ENCODE measurements at places on chromosomes 1 and 21.

DNA sequence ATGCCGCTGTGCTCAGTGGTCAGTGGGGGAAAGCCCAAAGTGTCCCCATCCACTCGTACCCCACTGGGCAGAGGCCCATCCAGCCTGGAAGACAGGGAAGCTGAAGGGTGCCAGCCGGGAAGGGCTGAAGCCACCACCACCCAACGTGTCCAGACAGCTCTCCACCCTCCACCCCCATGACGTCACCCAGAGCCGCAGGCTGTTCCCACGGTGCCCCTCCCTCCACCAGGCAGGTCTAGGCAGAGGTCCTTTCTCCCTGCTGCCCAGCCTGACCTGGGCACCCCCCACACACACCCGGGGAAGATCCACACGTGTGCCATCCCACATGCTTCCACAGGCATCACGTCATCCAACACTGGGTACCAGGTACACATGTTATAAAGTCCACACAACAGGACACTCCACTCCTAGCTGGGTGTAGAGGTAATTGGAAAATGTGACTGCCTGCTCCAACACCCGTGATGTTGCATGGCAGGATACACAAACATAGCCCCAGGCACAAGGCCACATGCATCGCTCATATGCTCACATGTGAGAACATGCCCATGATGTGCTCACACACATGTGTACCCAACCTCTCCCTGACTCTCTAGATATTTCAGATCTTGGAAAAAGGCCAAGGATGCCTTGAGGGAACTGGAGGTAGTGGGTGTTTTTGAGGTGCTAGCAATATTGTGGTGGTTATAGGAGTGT, 5.1 kb upstream of the ARHGAP30 start:
- no peaks in the 10 kb centered on the region for H3K36me3 ChIP-seq
- no peak overlapping the region for H3K4me3 ChIP-seq
- no peak for DNase-seq
- H3K27ac ChIP-seq, result peak overlapping the region; percentile 49
- peaks cover 5% of the 10 kb centered on the region for H3K4me1 ChIP-seq

DNA sequence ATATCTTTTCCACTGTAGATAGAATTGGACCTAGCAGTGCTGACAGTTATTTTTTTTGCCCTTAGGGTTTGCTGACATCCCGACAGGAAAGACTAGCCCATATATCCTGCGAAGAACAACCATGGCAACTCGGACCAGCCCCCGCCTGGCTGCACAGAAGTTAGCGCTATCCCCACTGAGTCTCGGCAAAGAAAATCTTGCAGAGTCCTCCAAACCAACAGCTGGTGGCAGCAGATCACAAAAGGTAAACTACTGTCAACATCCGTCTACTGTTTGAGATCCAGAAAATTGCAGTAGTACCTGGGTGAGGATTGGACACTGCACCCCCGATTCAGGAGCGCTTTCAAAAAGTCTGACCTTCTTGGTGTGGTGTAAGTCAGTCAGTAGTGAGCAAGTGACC, 55.8 kb downstream of the CENPF start:
- no peaks in the 10 kb centered on the region for H3K27me3 ChIP-seq
- no peak overlapping the region for H3K27ac ChIP-seq
- H3K4me1 ChIP-seq, result no peaks in the 10 kb centered on the region
- DNase-seq, result no peak

- H3K27ac ChIP-seq, result no peak overlapping the region
- no peaks in the 10 kb centered on the region for H3K36me3 ChIP-seq
- no peak overlapping the region for H3K4me3 ChIP-seq
- no peaks in the 10 kb centered on the region for H3K27me3 ChIP-seq
- H3K4me1 ChIP-seq, result peaks cover 27% of the 10 kb centered on the region
- DNase-seq, result no peak
Measured at GRCh38 chr1:226125097-226125630, 61.4 kb downstream of the ACBD3 start.

GRCh38 chr1:193060406-193060805, 994 bp downstream of the RO60 start:
- DNase-seq, result no peak
- H3K27me3 ChIP-seq, result no peaks in the 10 kb centered on the region
- H3K27ac ChIP-seq, result peak overlapping the region; percentile 94
- H3K36me3 ChIP-seq, result no peaks in the 10 kb centered on the region
- peak overlapping the region; percentile 73 for H3K4me3 ChIP-seq

DNA sequence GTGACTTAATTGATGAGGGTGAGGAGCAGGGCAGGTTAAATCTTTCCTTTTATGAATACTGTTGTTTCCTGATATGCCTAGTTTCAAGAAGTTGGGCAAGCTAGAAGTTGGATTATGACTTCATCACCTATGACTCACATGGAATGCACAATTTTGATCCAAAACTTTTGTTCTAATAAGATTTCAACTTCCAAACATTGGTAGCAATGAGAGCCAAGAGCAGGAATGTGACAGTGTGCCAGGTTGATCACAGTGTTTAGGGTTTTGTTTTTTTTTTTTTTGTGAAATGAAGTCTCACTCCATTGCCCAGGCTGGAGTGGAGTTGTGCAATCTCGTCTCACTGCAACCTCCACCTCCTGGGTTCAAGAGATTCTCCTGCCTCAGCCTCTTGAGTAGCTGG, 349.4 kb downstream of the DUSP10 start:
- no peaks in the 10 kb centered on the region for H3K36me3 ChIP-seq
- peaks cover 22% of the 10 kb centered on the region for H3K4me1 ChIP-seq
- H3K27ac ChIP-seq, result no peak overlapping the region
- DNase-seq, result no peak
- no peaks in the 10 kb centered on the region for H3K27me3 ChIP-seq
- no peak overlapping the region for H3K4me3 ChIP-seq

- no peaks in the 10 kb centered on the region for H3K36me3 ChIP-seq
- H3K27me3 ChIP-seq, result no peaks in the 10 kb centered on the region
- peaks cover 19% of the 10 kb centered on the region for H3K4me1 ChIP-seq
- no peak overlapping the region for H3K4me3 ChIP-seq
Measured at GRCh38 chr1:151134991-151135390, 11.4 kb downstream of the SEMA6C start.

DNA sequence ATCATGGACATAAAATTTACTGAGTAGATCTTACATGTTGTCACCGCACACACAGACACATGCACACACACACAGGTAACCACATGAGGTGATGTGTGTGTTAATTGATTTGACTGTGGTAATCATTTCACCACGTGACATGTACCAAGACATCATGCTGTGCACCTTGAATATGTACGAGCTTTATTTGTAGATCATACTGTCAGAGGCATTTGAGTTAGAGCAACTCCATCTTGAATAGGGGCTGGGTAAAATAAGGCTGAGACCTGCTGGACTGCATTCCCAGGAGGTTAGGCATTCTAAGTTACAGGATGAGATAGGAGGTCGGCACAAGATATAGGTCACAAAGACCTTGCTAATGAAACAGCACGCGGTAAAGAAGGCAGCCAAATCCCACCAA, 31.7 kb upstream of the TRIM17 start:
- no peak overlapping the region for H3K27ac ChIP-seq
- no peak for DNase-seq
- H3K4me1 ChIP-seq, result peaks cover 14% of the 10 kb centered on the region
- H3K4me3 ChIP-seq, result no peak overlapping the region

DNA sequence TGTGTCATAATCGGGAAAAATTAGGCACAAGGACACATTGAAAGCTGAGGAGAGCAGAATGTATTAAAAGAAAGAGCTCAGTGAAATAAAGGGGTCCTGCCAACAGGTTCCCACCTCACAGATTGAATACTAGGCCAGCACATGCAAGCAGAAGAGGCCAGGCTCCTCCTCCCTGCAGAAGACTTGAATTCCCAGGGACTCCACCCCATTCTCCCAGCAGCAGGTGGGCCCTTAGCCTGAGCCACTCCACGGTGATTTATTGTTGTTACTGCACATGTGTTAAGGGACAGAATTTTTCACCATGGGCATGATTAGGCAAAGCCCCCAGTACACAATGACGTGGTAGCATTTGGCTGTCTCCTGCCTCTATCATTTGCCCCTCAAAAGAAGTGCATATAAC, 1844.7 kb downstream of the NCAM2 start:
- no peak overlapping the region for H3K27ac ChIP-seq
- no peaks in the 10 kb centered on the region for H3K4me1 ChIP-seq
- H3K36me3 ChIP-seq, result no peaks in the 10 kb centered on the region
- H3K4me3 ChIP-seq, result no peak overlapping the region
- H3K27me3 ChIP-seq, result no peaks in the 10 kb centered on the region

GRCh38 chr1:31239653-31240241, at the start of gene NKAIN1:
Gene NKAIN1 (minus strand): TSS chr1:31239887. CDS start chr1:31239547, 340 bp downstream.
- DNase-seq, result no peak
- H3K4me3 ChIP-seq, result peak within 1 kb of the TSS; percentile 21
- H3K27ac ChIP-seq, result no peak within 1 kb of the TSS
- no peaks in the 10 kb centered on the region for H3K27me3 ChIP-seq
- H3K4me1 ChIP-seq, result peaks cover 15% of the 10 kb centered on the region
- no peaks in the 10 kb centered on the region for H3K36me3 ChIP-seq

DNA sequence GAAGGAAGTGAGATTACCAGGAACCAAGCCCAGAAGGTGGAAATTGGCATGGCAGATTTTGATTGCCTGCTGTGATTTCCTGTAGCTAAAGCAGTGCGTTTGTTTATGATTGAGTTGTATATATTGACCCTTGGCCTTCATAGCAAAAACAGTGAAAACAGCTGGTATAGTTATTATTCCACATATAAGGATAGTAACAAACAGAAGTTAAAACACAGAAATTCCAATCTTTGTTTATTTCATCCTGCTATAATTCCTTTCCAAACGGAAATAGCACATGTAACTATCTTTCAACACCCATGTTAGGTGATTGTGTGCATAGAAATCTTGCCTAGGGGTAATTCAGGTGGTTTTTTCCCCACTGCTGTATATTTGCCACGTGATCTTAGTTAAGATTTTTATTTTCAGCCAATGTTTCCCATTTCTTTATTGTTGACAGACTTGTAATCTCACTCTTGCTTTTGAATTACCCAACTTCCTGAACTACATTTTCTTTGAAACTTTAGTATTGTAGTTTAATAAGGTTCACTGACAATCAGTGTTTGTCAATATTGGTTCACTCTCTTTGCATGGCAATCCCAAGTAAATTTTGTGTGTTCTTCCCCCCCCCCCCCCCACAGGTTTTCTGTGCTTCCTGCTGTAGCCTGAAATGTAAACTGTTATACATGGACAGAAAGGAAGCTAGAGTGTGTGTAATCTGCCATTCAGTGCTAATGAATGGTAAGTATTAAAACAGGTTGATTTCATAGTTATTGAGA, 102.7 kb downstream of the CC2D1B start:
- no peak for DNase-seq
- H3K4me3 ChIP-seq, result no peak overlapping the region
- H3K36me3 ChIP-seq, result peaks cover 5% of the 10 kb centered on the region

- DNase-seq, result no peak
- no peaks in the 10 kb centered on the region for H3K27me3 ChIP-seq
- no peaks in the 10 kb centered on the region for H3K36me3 ChIP-seq
- H3K4me3 ChIP-seq, result no peak overlapping the region
Measured at GRCh38 chr21:25827513-25827912, 92.7 kb downstream of the GABPA start.

DNA sequence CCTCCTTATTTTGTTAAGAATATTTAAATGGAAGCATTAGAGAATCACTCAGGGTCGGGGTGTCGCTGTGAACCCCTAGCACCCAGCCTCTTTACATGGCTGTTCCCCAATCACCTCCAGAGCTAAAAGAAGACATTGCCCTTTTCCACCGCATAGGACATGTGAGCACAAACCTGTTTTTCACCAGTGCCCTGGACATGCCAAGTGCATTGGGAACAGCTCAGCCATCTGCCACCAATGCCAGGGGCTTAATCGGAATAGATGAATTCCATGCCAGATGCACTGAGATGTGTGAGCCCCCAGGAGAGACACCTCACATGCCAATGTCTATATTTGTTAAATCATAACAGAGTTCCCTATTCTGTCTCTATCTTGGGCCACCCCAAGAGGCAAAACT, 33.3 kb downstream of the EIF2D start:
- H3K27me3 ChIP-seq, result no peaks in the 10 kb centered on the region
- no peaks in the 10 kb centered on the region for H3K36me3 ChIP-seq
- H3K27ac ChIP-seq, result no peak overlapping the region
- peaks cover 44% of the 10 kb centered on the region for H3K4me1 ChIP-seq

DNA sequence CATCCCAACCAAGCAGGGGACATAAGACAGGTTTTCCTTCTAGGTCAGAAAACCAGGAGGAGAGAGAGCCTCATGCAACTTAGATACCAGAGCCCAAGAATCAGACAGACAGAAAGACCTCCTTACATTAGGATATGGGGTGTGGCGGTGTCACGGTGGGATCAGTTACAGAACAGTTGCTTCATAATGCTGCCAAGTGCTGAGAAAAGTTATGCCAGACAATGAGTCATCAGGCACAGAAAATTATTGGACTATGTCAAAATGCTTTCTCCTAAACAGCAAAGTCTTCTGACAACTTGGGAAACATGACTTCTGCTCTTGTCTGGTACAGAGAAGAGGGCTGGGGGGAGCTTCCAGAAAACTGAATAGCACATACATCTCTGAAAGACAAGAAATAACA, 1120.2 kb upstream of the TMPRSS15 start:
- H3K27ac ChIP-seq, result no peak overlapping the region
- no peak overlapping the region for H3K4me3 ChIP-seq
- no peaks in the 10 kb centered on the region for H3K36me3 ChIP-seq
- no peaks in the 10 kb centered on the region for H3K4me1 ChIP-seq

GRCh38 chr1:183215076-183215720, 29.1 kb downstream of the LAMC2 start:
- no peaks in the 10 kb centered on the region for H3K27me3 ChIP-seq
- H3K4me3 ChIP-seq, result no peak overlapping the region
- DNase-seq, result no peak
- H3K4me1 ChIP-seq, result peaks cover 20% of the 10 kb centered on the region
- no peak overlapping the region for H3K27ac ChIP-seq
- H3K36me3 ChIP-seq, result no peaks in the 10 kb centered on the region

DNA sequence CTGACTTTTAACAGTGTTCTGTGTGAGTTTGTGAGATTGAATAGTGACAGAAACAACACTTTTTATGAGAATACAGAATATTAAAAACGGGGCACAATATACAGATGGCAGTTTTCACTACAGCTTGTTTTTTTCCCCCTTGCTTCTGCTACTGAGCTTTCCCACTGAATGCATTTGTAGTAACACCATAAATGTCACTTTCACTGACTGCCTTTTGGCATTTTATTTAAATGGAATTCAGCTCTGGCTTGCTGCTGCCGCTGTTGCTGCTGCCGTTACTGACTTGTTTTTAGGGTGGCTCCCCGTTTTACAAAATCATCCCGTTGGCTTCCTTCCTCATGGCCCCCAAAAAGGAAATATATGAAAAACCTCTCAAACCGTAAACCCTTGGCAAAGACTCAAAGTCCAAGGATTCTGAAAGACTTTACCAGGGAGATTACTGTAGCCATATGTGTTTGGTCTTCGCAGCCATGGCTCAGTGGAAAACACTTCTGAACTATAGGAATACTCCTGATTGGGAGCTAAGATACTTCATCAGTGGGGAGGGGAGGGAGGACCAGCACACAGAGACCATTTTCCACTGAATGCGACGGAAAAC, 151.0 kb downstream of the NUF2 start:
- no peaks in the 10 kb centered on the region for H3K4me1 ChIP-seq
- H3K4me3 ChIP-seq, result no peak overlapping the region
- no peaks in the 10 kb centered on the region for H3K27me3 ChIP-seq
- no peak for DNase-seq

- H3K4me3 ChIP-seq, result no peak overlapping the region
- no peaks in the 10 kb centered on the region for H3K4me1 ChIP-seq
- no peak for DNase-seq
- no peak overlapping the region for H3K27ac ChIP-seq
- H3K36me3 ChIP-seq, result no peaks in the 10 kb centered on the region
- no peaks in the 10 kb centered on the region for H3K27me3 ChIP-seq
Measured at GRCh38 chr1:211037095-211037494, 96.9 kb downstream of the KCNH1 start.

- no peaks in the 10 kb centered on the region for H3K27me3 ChIP-seq
- no peak for DNase-seq
- H3K4me3 ChIP-seq, result no peak overlapping the region
- H3K36me3 ChIP-seq, result no peaks in the 10 kb centered on the region
- H3K27ac ChIP-seq, result no peak overlapping the region
Measured at GRCh38 chr1:221979444-221980032, 237.6 kb upstream of the DUSP10 start.
